ENCODE measurements at places on chromosomes 3 and 15.

DNA sequence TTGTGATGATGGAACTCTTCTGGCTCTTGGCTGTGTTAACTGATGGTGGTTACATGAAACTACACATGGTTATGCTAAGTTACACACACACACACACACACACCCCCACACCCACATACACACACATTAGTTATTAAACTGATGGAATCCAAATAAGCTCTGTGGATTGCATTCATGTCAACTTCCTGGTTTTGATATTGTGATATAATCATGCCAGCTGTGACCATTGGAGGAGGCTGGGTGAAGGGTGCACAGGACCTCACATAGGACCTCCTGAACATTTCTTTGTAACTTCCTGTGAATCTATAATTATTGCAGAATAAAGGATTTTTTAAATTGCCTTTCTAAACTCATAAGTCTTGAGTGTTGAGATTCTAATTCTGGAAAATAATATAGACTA lies 58.9 kb upstream of the LIMD1 start:
- no peak for DNase-seq

- no peak for DNase-seq
Observed at GRCh38 chr3:12759097-12759679, at the start of gene TMEM40. Gene TMEM40, minus strand, starts transcription at chr3:12759259. Its CDS starts 9,427 bp downstream, at chr3:12749832.

GRCh38 chr3:78969483-78969882 lies 798.3 kb downstream of the ROBO1 start:
- no peak for DNase-seq

DNA sequence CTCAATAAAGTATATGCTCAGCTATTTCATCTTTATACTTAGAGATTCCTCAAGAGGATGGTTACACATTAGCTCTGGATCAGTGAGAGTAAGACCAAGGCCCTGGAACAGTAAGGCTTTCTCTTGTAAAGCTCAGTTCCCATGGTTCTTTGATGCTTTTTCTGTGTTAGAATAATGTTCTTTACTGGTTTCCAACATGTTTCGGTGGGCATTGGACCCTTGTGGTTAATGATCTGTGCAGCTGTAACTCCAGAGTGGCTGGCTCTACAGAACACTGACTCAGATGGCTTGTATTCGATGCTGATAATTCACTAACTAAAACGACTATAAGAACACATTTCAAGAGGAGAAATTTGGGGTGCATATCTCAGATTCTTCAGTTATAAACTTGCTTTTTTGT lies 114.7 kb downstream of the AKAP13 start:
- DNase-seq, result no peak

GRCh38 chr3:112979244-112979832 lies 4.4 kb upstream of the CD200R1 start:
- peak; percentile 69 for DNase-seq

GRCh38 chr15:39593656-39594445 lies 13.0 kb downstream of the THBS1 start:
- DNase-seq, result no peak

DNA sequence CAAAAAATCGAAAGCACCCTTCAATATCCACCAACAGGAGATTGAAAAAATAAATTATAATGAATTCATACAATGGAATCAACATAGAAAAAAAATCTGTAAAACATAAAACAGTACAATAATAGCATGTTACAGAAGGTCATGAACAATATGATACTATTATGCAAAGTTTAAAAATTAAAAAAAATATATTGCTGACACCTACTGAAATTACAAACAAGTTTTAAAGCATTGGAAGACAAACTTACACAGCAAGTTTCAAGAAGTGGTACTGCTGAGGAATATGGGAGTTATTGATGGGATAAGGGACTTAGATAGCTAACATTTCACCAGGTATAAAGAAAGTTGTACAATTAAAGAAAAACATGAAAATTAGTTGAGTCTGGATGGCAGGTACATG lies 89.4 kb downstream of the EFL1 start:
- DNase-seq, result no peak

DNA sequence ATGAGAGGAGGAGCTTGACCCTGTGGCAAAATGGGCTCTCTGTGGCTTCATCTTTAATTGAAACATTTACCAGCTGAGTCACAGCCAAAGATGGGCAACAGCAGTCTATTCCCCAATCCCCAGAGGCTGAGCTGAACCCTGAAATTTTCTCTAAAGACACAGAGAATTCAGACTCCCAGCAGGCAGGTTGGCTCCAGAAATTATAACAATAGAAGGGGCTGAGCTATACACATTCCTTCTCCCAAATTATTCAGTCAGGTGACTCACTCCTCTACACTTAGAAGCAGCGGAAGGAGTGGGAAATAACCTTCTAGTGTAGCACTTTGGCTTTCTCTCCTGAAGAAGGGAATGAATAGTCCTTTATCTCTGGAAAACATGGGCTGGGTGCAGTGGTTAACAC lies 264.3 kb upstream of the ARHGEF26 start:
- DNase-seq, result no peak

GRCh38 chr15:68684476-68684875 lies 105.7 kb downstream of the CORO2B start:
- no peak for DNase-seq

DNA sequence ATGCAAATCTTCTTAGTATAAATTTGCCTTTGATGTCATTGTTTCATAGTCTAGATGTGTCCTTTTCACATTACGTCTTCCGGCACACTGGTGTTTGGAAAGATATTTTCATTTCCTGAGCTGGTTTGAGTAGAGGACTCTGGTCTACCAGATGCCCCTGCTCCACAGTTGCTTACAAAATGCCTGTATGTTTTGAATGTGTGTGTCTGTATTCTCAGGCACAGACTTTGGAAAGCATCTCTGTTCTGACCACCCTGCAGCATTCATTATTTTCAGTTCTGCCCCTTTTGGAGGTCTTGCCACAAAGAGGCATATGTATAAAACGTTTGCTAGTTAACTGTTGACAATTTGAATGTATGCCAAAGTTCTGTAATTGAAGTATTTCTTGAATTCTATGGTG lies 236.0 kb upstream of the GOLIM4 start:
- DNase-seq, result no peak

DNA sequence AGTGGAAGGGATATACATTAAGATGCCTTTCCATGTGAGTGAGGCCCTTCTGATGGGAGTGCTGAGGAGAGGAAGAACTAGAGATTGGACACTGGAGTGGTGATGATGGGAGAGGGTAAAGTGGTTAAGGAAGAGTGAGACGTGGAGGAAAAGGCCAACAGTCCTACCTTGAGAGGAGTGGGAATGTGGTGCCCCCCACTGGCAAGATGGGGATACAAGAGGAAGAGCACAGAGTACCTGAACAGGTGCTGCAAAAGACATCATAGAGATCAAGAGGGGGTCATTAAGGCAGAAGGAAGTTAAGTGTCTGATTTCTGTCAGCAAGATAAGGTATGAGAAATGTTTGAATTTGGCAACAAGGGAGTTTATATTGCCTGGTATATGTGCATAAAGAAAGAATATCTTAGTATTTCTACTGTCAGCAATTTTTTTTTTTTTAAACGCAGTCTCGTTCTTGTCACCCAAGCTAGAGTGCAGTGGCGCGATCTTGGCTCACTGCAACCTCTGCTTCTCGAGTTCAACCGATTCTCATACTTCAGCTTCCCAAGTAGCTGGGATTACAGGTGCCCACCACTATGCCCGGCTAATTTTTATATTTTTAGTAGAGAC lies 34.0 kb downstream of the ARIH2 start:
- DNase-seq, result peak; percentile 17

- DNase-seq, result no peak
Observed at GRCh38 chr15:96553006-96553405, 222.5 kb downstream of the NR2F2 start.

DNA sequence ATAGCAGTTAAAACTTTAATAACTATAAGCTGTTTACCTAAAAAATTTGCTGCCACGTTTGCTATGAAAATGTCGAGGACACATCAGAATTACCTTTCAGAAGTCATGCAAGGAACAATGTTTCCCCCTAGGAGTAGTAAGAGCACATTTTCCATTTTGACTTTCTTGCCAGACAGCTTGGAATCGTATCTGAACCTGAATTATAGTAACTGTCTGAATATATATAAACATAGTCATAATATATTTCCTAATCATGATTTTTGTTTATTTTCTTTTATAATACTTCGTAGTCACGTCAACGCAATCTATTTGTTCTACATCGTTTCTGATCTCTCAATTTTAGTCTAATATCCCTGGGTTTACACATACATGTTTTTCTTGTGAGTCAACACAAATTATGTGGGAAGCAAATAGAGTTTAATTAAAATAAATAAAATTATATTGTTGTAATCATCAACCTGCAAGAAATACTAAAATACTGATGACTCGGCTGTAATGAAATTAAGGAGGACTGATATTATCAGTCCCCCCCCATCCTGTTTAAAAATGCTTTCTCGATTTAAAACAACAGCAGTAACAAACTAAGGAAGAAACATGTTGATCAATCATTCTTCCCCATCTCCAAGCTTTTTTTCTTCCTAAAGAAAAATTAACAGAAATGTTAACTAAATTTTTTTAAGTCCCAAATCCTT lies 78.4 kb downstream of the MME start:
- no peak for DNase-seq

- DNase-seq, result peak; percentile 77
Observed at GRCh38 chr3:48194446-48195071, 6.3 kb upstream of the CDC25A start.

DNA sequence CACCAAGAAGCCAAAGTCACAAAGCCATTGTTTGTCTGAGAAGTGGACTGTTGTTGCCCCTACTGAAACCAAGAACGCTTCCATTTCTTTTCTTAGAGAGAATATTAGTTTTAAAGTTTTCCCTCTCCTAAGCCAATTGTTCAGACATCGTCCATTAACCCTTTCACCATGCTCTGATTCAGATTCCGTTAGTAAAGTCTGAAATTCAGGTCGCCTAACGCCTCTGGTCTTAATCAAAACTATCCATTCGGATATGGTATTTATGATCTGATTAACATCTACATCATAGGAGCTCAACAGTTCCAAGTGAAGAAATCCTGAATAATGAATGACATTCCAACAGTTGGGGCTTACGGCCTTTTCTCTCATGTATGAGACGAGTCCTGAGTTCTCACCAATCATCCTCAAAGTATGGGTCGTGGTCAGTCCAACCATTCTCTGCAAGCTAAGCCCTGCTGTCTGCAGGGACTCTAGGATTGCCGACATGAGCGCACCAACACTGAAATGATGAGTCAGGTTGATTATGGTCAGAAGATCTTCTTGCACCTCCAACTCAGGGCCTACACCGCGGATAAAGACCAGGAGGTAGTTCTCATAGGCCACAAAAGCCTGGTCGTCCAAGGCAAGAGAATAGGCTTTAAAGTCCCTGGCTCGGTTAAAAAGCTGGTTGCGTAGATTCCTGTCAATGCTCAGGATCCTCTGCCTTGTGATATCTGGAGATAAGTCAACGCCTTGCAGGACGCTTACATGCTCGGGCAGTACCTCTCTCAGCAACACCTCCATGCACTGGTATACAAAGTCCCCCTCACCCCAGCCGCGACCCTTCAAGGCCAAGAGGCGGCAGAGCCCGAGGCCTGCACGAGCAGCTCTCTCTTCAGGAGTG lies 767 bp downstream of the EPM2AIP1 start:
- DNase-seq, result no peak

- peak; percentile 21 for DNase-seq
Observed at GRCh38 chr3:194103983-194104751, 31.8 kb upstream of the HES1 start.

DNA sequence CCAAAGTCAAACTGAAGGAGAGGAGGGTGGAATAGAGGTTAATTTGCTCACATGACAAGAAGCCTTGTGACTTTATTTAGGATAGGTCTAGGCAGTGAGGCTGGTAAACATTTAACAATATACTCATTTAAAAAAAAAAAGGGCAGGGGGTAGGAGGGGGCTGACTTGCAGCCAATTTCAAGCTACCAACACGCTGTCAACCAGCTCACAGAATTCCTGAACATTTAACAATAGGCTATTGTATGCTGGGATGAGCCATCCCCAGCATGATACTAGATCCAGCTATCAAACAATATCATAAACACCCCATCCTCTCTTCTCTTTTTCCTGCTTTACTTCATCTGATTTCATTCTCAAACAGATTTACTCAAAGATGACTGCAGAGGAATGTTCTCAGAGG lies 1096.3 kb upstream of the CFAP20DC start:
- no peak for DNase-seq

- DNase-seq, result no peak
Observed at GRCh38 chr3:184637705-184638104, 74.2 kb downstream of the MAGEF1 start.

- no peak for DNase-seq
Observed at GRCh38 chr15:51838270-51838669, 8.8 kb downstream of the TMOD3 start.

- no peak for DNase-seq
Observed at GRCh38 chr3:47011371-47011770, 31.9 kb downstream of the NBEAL2 start.

DNA sequence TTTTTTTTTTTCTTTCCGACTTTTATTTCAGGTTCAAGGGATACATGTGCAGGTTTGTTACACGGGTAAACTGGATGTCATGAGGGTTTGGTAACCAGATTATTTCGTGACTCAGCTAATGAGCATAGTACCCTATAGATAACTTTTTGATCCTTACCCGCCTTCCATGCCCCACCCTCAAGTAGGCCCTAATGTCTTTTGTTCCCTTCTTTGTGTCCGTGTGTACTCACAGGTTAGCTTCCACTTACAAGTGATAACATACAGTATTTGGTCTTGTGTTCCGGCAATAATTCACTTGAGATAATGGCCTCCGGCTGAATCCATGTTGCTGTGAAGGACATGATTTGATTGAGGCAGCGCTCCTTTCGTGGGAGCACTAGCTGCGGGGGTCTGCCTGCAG lies 402.8 kb upstream of the SGO1 start:
- DNase-seq, result no peak

- no peak for DNase-seq
Observed at GRCh38 chr3:74268753-74269152, 345.7 kb downstream of the CNTN3 start.

DNA sequence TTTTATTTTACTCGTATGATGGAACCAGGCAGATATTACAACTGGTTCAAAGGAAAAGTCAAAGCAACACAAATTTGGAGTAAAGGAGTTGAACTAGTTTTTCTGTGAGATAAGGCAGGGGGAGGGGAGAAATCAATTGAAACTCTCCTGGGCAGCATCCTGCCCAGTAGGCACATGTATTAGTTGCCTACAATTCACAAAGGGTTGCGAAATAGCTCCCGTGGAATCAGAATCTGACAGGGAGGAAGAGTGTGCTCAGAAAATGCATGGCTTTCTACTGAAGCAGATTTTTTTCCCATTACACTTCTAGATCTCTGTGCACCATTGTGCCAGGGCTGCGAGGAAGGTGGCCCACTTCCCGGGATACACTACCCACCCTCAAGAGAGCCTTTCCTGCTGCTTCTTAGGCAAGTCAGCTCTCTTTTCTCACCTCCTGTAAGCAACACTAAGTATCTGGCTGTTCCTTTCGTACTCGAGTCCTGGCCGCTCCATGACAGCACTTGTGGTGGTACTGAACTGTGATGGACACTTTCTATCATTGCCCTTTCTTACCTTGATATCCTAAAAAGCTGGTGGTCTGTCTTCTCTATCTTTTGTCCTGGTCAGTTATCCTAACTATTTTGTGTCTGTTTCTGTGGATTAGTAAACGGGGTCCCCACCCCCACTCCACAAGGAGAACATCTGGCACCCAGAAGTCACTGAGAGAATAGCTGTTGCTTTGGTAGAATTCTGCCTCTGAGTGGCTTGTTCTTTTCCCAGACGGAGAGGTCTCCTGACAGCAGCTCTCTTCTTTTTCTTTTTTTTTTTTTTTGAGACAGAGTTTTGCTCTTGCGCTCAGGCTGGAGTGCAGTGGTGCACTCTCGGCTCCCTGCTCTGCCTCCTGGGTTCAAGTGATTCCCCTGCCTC lies 74.8 kb downstream of the RPL39L start:
- peak; percentile 17 for DNase-seq

GRCh38 chr3:8579096-8579495 lies 65.5 kb downstream of the SSUH2 start:
- DNase-seq, result peak; percentile 78
